Kidney epithelial cell (primary cell): ENCODE measurements at places on chromosomes 4 and X.

- no peak for DNase-seq
Observed at GRCh38 chrX:2828344-2828958, at the start of gene GYG2. TSS of gene GYG2 (plus strand) at chrX:2828930. CDS start at chrX:2830189, 1,259 bp downstream.

GRCh38 chr4:3047464-3048286, 26.7 kb downstream of the HTT-AS start:
- no peak for DNase-seq

DNA sequence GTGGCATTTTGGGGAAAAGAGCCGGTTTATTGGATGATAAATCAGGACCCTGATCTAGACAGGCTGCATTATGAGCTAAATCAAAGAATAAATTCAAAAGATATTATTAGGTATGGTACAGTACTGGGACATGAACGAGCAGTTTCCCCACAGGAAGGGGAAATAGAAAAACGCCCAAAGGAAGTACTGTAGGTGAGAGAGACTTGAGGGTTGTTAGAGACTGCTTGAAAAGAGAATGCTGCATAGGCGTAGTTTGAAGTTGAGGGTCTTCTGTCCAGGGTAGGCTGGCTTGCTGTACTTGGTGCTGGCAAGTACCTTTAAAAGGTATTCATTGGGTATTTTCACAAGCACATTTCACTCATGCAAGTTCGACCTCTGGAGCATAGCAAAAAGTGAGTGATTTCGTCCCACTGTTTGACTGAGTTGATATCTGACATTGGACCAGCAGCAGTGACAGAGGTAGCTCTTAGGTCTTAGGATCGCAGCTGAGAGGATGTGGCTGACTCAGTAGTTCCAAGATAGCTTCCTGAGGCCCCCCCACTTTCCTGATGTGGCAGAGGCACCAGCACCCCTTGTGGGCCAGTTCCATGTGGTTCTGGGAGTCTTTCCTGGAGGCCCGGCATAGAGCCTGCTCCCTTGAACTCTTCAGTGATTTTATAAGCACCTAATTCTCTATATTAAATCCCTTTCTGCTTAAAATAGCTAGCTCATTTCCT, 64.3 kb downstream of the TMEM131L start:
- DNase-seq, result no peak

DNA sequence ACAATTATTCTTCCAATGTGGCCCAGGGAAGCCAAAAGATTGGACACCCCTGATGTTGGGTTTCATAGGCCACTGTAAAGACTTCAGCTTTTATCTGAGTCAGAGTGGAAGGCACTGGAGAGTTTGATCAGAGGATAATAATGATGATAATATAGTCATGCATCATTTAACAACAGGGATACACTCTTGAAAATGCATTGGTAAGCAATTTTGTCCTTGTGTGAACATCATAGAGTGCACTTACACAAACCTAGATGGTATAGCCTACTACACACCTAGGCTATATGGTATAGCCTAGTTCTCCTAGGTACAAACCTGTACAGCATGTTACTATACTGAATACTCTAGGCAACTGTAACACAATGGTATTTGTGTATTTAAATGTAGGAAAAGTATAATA, 70.5 kb downstream of the COQ2 start:
- DNase-seq, result no peak

- no peak for DNase-seq
Observed at GRCh38 chrX:42992199-42992943, 214.4 kb upstream of the PPP1R2C start.

DNA sequence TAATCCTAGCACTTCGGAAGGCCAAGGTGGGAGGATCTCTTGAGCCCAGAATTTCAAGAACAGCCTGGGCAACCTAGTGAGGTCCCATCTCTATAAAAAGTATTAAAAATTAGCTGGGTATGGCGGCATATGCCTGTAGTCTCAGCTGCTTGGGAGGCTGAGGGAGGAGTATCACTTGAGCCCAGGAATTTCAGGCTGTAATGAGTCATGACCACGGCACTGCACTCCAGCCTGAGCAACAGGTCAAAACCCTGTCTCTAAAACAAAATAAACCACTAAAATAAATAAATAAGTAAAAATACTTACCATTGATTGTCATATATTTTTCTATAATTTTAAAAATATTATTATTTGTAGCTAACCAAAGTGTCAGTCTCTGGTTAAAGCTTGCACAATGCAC, 315.6 kb upstream of the SMIM31 start:
- DNase-seq, result peak; percentile 29

GRCh38 chr4:161393602-161394001, 770.2 kb downstream of the FSTL5 start:
- DNase-seq, result no peak

DNA sequence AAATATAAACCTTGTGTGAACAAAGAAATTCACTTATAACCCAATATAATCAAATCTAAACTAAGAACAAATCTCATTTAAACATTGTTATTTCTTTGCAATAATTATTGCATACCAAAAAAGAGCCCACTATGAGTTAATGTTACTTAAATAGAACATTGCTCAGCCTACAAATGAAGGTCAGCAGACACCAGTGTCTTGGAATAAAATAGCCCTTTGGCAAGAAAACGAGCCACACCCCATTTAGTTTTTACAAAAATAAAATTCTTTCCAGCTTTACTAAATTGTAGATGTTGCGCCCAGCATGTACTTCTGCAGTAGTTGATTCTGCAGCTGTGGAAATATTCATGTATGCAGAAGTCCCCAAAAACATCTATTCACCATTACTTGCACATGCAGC, 12.2 kb downstream of the PLS3 start:
- no peak for DNase-seq

DNA sequence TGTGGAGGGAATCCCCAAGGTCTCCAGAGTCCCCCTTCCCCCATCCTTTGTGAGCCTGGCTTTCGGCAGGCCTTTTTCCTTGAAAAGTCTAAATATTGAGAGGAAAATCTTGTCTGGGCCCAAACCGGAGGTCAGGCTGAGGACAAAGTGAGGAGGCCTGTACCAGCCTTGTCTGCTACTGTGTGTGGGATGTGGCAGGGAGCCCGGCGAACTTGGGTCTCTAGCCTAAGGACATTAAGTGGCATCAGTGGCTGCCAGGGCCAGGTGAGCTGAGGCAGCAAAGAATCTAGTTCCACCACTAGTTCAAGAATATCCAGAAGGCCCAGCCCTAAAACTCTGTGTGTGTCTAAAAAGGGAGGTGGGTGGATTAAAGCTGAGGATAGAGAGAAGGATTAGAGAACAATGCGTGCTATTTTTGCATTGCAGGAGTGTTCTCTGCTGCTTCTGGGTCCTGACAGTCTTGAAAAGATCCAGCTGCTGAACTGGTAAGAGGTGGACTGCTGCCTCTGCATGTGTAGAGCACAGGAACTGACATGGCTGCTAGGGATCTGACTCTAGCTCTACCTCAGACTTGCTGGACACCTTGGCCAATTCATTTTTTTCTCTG, 1.2 kb upstream of the AMER1 start:
- no peak for DNase-seq

DNA sequence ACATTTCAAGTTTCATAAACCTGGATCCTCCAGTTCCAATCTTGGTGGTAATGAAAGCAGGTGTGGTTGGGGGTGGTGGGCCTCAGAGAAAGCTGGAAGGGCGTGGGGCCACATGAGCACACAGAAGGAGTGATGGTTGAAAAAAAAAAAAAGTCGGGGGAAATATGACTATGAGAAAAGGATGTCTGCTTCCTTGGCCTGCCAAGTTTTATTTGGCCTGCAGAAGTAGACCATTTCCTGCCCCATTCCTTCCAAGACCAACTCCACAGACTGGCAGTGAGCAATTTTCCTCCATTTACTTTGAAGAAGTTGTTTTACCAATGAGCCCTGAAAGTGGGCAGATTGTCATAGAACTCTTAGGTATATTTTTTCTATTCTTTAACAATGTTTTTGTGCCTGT, 43.3 kb downstream of the LNX1 start:
- no peak for DNase-seq

DNA sequence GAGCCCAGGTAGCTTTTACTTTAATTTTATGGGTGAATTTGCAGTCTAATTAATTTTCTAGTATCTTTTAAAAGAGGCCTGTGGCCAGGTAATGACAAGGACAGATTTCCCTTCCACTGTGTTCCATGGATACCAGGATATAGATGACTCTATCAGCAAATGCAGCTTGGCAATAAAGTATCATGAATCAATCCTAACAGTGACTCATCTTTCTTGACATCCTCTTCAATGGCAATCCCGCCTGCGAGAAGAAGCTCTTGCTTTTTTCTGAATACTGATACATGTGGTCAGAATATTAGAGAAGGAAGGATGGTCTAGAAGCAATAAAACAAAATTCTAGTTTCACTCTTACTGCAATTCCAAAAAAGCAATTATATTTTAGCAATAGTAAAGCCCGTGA, 267.8 kb downstream of the DTHD1 start:
- DNase-seq, result no peak

- DNase-seq, result no peak
Observed at GRCh38 chrX:140664939-140665338, 44.6 kb upstream of the LINC00632 start.

DNA sequence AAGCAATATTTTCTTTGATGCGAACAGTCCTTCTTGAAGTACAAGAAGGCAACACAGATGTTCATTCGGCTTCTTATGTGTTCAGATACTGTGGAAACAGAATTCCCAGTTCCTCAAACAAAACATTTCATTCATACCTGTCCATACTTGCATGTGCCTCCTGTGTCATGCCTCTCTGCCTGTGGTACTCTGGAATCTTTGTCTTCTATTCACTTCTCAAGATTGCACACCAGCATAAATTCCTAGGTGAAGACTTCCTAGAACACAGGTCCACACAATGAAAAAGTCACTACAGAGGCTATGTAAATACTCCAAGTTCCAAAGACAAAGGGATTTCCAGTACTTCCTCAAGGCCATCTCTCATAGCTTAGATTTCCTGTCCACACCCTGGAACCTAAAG, 367.2 kb downstream of the AFF2 start:
- no peak for DNase-seq

- DNase-seq, result peak; percentile 89
Observed at GRCh38 chr4:81905971-81906370, 434.3 kb upstream of the RASGEF1B start.

DNA sequence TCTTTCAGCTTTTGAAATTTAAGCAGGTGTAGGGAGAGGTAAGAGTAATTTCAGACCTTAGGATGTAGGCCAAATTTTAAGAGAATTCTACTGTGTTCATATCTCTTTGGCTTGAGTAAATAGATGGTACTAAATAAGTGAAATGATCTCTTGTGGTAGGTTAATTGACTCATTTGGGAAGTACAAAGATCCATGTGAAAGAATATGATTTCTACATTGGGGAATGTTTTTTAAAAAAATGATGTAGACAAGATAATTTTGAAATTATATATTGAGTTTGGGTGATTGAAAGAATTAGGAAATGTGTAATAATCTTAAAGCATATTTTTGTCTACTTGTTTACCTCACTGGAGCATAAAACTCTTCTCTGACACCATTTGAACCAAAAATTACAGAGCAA, 35.6 kb downstream of the RAPGEF2 start:
- no peak for DNase-seq

DNA sequence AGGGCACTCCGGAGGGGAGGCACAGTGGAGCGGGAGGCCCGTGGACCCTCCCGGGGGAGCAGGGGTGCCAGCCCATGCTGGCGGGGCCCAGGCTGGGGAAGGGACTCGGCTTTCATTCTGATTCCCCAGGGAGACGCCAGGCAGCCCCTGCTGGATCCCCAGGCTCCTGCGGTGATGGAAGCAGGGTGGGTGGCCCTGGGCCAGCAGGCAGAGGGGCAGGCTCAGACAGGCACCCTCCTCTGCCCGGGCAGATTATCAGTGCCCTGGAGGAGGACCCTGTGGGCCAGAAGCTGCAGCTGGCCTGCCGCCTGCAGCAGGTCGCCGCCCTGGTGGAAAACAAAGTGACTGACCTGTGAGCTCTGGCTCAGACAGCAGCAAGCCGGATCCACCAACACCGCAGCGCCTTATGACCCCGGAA, 2.1 kb upstream of the SRPK3 start:
- DNase-seq, result no peak

DNA sequence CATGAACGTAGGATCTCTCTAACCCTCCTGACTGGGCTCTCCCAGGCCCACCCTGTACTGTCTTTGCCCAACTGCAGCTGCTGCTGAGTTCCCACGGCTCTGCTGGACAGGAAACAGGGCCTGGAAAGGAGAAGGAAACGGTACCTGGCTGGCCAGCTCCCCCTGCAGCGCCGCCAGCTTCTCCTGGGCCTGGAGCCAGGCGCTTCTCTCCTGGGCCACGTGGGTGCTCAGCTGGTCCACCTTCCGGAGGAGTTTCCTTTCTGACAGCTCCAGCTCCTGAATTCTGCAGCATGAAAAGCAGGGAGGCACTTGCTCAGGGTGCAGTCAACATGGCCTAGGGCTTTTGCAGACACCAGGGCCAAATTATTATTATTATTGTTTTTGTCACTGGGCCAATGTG, 6.5 kb downstream of the C4orf50 start:
- DNase-seq, result no peak
